ENCODE measurements at places on chromosomes 6 and 20. TPM values are rescaled to one million over a fixed set of nuclear protein-coding genes. Genes with fewer than 3 reads are reported as not detected.

DNA sequence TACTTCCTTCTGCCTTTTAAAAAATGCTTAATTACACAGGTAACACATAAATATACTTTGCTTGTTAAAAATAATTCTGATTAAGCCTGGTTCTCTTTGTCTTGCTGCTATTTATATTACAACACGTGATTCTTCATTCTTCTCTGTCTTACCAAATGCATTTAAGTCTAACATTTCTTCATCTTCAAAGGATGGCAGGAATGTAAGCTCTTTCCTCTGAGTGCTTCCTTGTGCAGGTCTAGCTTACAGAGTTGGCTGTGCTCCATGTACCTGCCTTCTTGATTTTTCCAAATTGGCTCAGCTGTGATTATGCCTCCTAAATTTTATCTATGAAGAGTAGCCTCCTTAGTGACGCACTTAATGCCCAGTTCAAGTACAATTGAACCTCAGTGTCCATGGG lies 44.4 kb downstream of the RNF144B start:
- no peak for DNase-seq

DNA sequence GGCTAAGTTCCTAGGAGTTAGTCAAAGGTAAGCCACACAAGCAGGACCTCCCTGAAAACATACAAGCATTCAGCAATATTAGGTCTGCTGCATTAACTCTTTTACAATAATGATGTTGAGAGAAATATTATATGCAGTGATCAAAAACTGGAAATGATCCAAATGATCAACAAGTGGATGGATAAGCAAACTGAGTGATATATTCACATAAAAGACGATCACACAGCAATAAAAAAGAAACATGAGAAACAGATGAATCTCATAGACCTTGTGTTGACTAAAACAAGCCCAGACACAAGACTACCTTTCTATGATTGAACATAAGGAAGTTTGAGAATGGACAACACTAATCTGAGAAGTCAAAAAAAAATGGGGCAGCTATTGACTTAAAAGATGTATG lies 39.9 kb downstream of the LMBRD1 start:
- DNase-seq = no peak

DNA sequence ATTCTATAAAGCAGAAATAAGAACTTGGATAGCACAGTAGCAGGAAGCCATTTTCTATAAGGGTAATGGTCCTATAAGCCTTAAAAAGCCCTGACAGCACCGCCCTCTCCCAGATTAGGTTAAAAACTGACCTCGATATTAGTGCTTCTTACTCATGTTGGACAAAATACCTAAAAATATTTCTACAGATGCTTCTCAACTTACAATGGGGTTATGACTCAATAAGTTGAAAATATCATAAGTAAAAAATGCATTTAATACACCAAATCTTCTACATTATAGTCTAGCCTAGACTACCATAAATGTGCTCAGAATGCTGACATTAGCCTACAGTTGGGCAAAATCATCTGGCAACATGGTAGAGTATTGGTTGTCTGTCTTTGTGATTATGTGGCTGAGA lies 70.3 kb downstream of the SESN1 start:
- DNase-seq = no peak

- DNase-seq = no peak
Measured at GRCh38 chr6:53643481-53643965, 22.0 kb downstream of the KLHL31 start.

GRCh38 chr6:69122407-69122773 lies 487.3 kb downstream of the ADGRB3 start:
- DNase-seq = no peak

GRCh38 chr6:105546754-105547153 lies 143.9 kb upstream of the PREP start:
- DNase-seq = no peak

- DNase-seq = no peak
Measured at GRCh38 chr6:82365016-82365795, 1.6 kb downstream of the TPBG start.

Gene RBPJL
- total RNA-seq = not detected

- no peak for DNase-seq
Measured at GRCh38 chr6:36327226-36327918, 9.3 kb downstream of the BNIP5 start.

DNA sequence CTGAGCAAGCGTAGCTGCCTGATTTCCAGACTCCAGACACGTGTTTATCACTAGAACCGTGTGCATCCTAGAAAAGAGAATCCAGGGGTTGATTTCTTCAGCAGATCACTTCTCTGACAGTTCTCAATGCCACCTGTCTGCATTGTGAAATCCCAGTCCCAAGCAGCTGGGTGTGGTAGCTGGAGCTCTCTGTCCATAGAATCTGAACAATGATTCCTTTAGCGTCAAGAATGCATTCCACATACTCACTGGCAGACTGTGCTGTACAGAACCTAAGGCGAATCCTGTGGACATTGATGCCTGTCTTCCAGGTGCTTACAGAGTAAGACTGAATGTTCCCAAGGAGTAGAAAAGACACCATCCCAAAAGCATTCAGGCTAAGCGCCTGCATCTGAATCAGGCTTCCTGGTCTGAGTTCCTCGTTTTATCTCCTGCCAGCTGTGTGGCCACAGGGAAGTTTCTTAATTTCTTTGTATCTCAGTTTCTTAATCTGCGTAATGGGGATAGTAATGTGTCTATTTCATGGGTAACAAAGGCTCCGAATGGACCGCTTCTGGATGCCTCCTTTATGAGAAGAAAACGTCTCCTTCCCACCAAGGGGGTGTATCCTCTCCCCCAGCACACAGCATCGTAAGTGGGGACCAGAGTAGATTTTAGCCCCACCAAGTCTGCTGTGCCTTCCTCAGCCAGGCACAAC lies 10.4 kb upstream of the TRAF3IP2 start:
- no peak for DNase-seq

GRCh38 chr6:96844530-96844929 lies 7.3 kb upstream of the GPR63 start:
- DNase-seq = no peak

Gene GPX5
- total RNA-seq = not detected

DNA sequence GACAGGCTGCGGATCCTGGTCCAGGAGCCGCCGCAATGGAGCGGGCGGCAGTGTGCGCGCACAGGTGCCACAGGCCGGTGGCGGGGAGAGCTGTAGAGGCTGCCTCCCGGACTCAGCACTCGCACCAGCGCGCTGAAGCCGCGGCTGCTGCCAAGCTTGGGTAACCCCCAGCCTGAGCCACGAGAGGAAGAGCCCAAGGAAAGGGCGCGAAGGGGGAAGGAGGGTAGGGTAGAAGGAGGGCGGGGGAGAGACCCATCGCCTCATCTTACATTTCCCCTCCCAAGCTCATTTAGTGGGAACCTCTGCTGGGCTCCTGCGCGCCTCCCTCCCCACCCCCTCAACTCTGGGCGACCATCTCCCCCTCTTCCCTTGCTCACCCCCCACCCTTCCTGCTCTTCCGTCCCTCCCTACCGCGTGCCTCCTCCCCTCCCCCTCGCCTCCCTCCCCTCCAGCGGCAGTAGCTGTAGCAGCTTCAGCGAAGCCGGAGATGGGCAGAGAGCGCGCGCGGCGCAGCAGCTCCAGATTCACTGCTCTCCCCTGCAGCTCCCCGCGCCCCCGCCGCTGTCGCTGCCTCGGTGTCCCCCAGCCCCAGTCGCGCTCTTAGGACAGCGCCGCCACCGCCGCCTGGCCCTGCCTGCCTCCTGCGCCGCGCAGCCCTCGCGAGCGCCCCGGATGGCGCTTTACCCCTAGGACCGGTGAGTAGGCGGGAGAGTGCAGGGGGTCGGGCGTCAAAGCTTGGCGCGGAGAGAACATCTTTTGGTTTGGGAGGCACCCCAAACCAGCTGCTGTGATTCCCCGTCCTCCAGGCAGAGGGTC lies at the start of gene FUT9:
TSS of gene FUT9 (plus strand) at position 457 of the 816 bp plus-strand sequence. CDS start 187,182 bp downstream, outside the sequence.
- no peak for DNase-seq

All from pulmonary artery endothelial cell (primary cell).